Stimulated activated CD8-positive, alpha-beta memory T cell treated with anti-CD3 and anti-CD28 coated beads, Interleukin-12 subunit alpha, Interleukin-12 subunit beta, amount 100 ng/mL, for 1 hour (primary cell): ENCODE measurements at places on chromosomes 13 and 19.

DNA sequence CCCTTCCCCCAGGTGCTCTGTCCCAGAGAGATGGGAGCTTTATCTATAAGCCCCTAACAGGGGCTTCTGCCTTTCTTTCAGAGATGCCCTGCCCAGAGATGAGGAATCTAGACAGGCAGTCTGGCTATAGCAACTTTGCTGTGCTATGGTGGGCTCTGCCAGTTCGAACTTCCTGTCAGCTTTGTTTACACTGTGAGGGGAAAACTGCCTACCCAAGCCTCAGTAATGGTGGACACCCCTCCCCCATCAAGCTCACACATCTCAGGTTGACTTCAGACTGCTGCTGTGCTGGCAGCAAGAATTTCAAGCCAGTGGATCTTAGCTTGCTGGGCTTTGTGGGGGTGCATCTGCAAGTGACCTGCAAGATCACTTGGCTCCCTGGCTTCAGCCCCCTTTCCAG is 21.5 kb downstream of the CYSLTR2 start:
- no peak for DNase-seq

- DNase-seq, result no peak
Measured at GRCh38 chr19:46124638-46125115, at the start of gene IGFL3. Gene IGFL3 (minus strand): TSS chr19:46124688. CDS start chr19:46124649, 39 bp downstream.

GRCh38 chr19:18648973-18649315 is 12.1 kb downstream of the KLHL26 start:
- no peak for DNase-seq

- no peak for DNase-seq
Measured at GRCh38 chr13:31722673-31723072, 16.7 kb upstream of the RXFP2 start.

DNA sequence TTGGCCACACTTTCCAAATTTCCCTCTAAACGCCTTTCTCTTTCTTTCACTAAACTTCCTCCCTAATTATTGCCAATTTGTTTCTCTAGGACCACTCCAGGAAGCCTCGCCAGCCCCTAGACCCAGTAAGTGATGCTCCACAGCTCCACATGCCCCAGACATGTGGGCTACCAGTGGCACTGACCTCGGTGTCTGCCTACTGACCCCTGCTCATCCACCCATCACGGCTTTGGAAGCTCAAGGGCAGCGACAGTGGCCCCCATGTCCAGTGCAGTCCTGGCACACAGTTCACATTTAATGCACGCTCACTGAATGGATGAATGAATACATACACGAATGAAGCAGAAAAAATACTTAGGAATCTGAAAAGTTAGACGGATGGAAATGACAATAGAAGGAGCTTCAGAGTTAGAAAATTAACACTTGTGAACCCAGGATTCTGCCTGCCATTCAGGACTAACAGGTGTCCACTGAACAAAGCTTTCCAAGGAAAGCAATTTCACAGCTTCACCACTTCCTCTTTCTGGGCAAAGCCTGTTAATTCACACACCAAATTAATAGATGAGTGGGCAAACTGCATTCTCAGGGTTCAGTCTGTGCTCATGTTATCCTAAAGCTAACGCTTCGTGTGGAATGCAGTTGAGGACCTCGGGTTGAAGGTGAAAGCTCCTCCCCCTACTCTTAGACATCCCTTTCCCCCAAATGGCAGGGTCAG is 50.9 kb downstream of the CCDC70 start:
- no peak for DNase-seq

DNA sequence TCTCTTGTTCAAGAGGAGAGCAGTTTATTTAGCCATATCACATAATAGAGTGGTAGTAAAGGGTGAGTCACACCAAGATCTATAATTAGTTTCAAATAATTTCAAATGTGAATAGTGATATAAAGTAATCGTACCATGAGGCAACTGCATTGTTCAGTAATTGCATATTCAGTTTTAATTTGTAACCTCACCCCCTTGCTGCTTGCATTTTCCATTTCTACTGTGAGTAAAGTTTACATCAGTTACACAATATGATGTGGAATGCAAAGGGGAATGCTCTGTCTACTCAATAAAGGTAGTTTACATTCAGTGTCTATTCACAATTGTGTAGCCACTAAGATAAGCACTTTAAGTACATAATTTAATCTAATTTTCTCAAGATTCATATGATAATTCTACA is 1695.7 kb upstream of the SPRY2 start:
- DNase-seq, result no peak

DNA sequence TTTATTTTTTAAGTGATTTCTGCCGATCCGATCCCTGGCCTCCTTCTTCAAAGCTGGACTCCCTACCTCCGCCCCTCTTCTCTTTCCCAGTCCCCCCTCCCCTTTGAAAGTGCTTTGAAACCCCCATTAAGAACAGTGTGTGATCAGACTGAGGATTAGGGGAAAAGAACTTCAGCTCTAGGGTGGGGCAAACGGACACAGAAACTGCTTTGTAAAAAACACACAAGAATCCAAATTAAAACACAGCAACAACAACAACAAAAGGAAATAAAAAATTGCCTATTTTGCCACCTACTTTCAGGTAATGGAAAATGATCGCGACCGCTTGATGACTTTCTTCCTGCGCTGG is 1.4 kb downstream of the SPRY2 start:
- DNase-seq, result no peak

- DNase-seq, result no peak
Measured at GRCh38 chr19:57978586-57979289, 4.4 kb upstream of the C19orf18 start.

DNA sequence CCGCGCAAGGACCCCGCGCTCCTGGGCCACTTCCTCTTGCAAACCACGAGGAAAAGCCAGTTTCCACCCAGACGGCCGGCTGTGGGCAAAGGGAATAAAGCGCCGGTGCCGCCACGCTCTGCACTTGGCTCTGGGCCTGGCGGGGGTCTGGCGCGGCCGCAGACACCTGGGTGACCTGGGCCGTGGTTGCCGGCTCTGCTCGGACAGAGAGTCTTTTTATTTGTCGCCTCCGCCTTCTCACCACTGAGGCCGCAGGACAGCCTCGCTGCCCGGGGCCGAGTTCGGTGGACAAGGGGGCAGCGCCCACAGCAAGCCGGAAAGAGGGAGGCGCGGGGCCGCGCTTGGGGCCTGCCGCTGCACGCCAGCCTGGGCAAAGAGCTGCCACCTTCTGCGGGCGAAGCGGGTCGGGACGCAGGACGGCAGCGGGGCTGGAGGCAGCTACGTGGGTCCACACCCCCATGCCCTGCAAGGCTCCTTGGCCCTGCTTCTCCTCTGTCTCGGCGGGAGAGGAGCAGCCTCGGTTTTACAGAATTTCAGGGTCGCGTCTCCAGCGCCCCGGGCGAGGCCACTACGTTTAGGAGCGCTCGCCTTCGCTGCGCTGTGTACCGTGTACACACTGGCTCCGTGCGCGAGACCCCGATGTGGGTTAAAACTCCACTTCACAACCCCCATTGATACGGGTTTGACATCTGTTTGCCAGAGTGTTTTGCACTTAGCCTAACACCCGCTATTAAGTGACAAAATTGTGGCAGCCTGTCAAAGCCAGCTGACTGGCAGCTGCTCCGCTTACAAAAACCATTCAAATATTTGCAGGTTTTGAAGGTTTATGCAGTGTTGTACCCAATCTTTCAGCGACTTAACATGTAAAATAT is 13.0 kb upstream of the SOX1 start:
- DNase-seq, result no peak

DNA sequence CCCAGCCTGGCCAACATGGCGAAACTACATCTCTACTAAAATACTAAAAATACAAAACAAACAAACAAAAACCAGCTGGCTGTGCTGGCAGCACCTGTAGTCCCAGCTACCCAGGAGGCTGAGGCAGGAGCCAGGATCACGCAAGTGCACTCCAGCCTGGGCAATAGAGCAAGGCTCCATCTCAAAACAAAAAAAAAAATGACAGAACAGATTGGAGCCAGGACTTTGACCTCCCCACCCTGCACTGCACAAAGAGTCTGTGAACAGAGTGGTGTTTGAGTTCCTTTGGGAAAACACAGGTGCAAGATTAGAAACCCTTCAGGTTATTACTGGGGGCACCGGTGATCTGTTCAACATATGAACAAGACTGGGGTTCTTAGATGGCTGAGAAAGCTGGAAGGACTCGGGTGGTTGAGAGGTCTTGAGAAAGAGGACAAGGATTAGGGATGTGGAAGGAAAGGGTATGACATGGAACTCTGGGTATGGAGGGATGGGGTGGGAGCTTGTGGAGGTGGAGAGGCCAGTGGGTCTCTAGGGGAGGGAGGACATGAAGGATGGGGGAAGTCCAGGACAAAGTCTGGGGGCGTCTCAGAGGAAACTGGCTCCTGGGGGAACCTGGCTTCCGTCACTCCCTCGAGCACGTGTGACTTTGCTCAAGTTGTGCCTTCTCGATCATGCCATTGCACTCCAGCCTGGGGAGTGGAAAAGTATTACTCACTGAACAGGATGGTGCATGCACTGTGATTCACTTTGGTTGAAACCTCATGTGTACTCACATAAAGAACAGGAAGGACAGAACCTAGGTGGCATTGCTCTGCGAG is 25.9 kb downstream of the RCN3 start:
- no peak for DNase-seq

- DNase-seq, result no peak
Measured at GRCh38 chr19:18735324-18735723, 51.8 kb downstream of the CRTC1 start.

DNA sequence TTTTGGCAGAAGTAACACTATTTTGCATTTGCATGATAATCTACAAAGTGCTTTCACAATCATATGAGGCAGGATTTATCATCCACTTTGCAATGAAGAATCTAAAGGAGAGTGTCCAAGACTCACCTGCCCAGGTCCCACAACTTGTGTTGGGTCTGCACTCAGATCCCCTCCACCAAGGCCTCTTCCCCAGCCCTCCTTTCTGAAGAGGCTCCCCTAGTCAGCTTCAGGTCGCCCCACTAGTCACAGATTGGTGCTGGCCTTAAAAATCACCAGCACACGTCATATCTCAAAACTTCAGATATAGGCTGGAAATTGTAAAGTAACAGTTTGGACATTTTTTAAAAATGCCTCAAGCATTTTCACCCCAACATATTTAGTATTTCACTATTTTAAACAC is 17.5 kb downstream of the ATP7B start:
- no peak for DNase-seq

- DNase-seq, result no peak
Measured at GRCh38 chr13:100460266-100460665, 128.3 kb downstream of the GGACT start.

GRCh38 chr13:63632321-63632720 is 2216.7 kb upstream of the PCDH20 start:
- no peak for DNase-seq

DNA sequence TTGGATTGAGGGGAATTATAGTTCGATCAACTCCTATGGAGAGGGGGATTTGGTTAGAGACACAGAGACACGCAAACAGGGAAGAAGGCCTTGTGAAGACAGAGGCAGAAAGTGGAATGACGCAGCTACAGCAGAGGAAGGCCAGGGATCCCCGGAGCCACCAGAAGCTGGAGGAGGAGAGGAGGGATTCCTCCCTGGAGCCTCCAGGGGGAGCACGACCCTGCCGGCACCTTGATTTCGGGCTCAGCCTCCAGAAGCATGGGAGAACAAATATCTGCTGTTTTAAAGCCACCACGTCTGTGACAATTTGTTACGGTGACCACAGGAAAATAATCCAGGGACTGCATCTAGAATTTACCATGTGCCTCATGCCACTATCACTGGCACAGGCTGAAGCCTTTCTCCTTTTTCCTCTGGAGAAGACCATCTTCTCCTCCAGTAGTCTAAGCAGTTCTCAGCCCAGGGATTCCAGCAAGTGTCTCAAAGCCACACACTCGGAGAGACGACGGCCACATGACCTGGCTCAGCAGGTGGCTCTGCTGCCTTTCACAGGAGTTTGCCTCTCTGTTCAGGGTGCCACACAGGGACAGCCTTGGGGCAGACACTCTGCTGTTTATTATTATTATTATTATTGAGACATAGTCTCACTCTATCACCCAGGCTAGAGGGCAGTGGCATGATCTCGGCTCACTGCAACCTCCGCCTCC is 39.9 kb upstream of the CCNE1 start:
- no peak for DNase-seq

DNA sequence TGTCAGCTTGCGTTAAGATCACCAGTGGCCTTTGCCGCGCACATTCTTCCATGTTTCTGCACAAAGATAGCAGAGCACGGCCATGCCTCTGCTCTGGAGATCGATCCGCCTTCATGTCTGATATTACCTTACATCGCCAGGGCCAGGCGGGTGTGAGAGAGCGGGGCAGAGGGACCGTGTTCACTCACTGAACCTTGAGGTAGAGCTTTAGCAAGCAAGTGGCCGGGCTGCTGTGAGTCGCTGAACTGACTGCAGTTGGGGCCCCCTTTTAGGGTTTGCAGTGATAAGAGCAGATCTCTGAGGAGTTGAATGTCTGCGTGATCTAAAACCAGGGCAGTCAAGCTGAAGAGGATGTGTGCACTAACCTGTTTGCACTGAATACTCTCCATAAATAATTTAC is 275.4 kb upstream of the OBI1 start:
- no peak for DNase-seq

DNA sequence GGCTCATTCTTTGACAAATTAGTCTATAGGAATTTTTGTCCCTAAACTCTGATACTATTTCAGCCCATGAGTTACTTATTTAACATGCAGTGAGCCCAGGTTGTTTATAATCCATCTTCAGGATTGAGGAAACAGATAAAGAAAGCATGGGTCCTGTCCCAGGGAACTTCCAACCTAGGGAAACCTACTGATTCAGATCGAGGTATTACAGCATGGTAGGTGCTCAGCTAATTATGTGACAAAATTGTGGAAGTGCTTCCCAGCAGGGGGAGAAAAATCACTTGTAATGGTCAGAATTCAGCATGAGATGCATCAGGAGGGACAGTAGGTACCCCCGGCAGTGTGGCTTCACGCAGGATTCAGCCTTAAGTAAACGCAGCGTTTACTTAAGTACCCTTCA is 171.3 kb downstream of the NUFIP1 start:
- DNase-seq, result no peak

GRCh38 chr13:49410006-49410405 is 33.9 kb downstream of the CAB39L start:
- no peak for DNase-seq

GRCh38 chr13:42420304-42420703 is 148.4 kb downstream of the AKAP11 start:
- no peak for DNase-seq

DNA sequence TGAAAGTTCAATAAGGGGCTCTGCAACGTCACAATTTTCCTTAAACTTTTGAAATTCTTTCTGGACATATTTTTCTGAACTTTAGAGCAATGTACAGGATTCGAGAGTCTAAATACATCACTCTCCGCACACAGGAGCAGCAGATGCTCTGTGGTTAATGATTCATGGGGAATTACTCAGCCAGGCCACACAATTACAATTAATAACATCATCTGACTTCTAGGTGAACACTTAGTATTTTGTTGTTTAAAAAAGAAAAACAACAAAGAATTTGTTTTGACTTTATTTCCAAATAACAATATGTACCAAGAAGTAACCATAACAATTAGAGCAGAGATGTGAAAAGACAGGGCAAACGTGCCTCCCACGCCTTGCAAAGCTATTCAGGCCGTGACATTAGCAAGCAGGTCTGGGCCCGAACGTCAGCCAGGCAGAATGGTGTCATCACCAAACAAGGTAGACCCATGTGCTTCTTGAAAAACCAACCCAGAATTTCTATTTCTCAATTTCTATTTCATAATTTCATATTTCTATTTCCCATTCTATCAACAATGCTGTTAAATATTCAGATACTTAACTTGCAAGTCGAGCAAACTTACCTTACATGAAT is 236.3 kb downstream of the COL4A1 start:
- DNase-seq, result no peak
